Liver (tissue), 10 donors: ENCODE measurements at places on chromosomes 6 and 20.

DNA sequence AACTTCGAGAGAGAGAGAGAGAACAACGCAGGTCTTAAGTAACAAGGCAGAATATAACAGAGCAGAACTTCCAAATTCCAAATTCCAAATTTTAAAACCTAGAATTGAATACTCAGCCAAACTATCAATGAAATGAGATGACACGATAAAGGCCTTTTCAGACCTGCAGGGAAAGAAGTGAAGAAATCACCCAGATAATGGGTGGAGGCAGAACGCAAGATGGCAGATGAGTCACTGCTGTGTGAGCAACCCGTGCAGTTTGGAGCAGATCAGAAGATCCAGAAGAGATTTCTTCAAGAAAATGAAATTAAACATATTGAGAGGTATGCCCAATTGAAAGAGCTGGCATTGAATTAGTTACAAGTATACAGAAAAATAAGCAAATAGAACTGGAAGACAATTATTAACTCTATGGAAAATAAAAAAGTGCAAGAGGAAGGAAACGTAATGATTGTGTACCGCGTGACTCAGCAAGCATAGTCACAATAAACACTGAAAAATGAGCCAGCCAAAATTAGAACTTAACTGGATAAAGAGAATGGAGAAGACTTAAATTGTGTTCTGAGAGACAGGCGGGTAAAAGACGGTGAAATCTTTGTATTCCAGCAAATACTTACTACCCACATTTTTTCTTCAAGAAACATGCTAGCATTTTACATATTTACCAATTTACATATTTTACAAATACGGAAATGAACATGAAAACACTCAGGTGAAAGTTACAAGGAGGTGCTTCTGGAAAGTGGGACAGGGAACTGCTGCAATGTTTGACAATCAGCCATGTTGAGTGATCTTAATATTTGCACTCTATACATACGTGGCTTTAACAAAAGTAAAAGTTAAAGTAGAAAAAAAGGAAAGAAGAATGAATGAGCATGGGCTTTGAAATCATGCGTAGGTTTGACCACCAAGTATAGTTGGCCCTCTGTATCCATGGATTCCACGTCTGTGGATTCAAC is 87.9 kb upstream of the CDYL start:
- no peak for DNase-seq

- no peak for DNase-seq
These were observed 72.7 kb downstream of the MAP7 start for GRCh38 chr6:136477548-136477947.

DNA sequence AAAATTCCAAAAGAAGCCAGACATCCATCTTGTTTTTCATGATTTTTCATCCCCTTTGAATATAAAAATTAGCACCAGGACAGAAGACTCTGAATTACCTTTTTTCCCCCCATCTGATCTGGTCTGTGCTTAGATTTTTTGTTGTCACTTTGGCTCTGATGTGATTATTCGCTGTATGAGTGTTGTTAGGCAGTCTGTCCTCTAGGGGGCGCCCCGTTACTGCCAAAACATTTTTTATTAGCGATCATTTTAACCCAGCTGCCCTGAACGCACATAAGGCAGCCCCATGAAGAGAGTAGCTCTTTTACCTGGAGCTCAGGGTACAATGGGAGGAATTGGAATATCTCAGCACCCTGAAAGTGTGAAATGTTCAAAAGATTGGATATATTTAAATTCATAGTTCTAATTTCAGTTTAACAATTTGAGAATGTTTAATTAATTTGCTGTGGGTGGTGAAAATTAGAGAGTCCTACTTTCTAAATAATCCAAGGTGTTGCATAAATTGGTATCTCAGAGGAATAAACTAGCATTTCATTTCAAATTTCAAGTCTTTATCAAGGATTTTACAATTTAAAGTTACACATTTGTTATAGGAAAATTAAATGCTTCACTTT is 60.8 kb downstream of the PRPH2 start:
- DNase-seq = peak; percentile 82

DNA sequence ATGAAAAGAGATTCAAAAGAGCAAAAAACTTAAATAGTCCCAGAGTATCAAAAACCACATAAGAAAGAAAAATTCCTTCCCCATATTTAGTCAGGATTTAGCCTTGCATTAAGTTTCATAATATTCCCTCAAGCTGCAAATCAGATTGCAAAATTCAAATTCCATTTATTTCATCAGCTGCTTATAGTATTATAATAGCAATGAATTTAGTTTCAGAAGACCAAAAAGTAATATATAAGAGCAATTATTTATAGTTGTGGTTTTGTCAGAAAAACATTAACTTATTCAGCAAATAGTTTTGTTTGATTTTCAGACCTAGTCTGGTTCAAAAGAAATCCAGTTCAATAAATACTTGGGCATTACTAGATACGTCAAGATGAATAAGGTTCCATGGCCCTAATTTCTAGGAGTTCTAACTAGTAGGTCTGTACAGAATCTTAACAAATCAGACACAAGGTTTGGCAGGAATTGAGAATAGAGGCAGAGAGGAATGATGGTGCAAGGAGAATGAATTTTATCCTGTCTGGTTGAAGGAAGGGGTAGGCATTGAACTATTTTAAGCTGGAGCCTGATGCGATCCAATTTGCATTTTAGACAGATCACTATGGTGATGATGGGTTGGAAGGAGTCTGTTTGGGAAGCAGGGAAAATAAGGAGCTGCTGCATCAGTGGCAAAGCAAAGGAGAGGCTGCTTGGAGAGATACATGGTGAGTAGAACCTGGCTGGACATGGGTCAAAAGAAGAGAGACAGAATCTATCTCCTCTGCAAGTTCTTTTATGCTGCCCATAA is 163.9 kb upstream of the STXBP5 start:
- no peak for DNase-seq
